ENCODE measurements at places on chromosomes 5 and 9.

GRCh38 chr9:89731262-89732182, 126.7 kb downstream of the GADD45G start:
- no peaks in the 10 kb centered on the region for H3K36me3 ChIP-seq
- no peaks in the 10 kb centered on the region for H3K27me3 ChIP-seq
- H3K4me3 ChIP-seq: no peak overlapping the region
- DNase-seq: no peak

- H3K4me1 ChIP-seq: no peaks in the 10 kb centered on the region
- H3K4me3 ChIP-seq: no peak overlapping the region
- no peak overlapping the region for H3K27ac ChIP-seq
- no peaks in the 10 kb centered on the region for H3K27me3 ChIP-seq
- no peak for DNase-seq
Observed at GRCh38 chr5:104452550-104452949, 890.0 kb upstream of the NUDT12 start.

DNA sequence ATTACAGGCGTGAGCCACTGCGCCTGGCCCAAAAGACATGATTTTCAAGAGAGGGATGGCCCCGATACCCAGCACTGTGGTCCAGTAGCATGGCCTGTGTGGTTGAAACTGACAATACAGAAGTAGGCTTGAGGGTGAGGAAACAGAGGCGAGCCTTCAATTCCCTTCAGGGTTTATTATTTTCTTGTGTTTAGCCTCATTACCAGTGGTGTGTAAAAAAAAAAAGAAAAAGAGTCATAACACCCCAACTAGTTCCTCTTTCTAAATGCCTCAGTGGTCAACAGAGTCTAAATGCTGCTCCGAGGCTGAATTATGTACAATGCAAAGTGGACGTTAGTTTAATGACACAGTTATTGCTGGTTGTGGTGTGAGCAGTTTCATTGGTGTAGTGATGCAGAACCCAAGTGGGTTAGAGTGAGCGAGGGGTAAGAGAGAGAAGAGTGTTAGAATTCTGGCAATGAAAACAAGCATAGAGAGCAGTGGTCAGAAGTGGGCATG, 58.8 kb downstream of the SNX30 start:
- H3K4me3 ChIP-seq: no peak overlapping the region
- no peaks in the 10 kb centered on the region for H3K27me3 ChIP-seq
- no peak overlapping the region for H3K27ac ChIP-seq
- no peaks in the 10 kb centered on the region for H3K36me3 ChIP-seq
- H3K4me1 ChIP-seq: no peaks in the 10 kb centered on the region

DNA sequence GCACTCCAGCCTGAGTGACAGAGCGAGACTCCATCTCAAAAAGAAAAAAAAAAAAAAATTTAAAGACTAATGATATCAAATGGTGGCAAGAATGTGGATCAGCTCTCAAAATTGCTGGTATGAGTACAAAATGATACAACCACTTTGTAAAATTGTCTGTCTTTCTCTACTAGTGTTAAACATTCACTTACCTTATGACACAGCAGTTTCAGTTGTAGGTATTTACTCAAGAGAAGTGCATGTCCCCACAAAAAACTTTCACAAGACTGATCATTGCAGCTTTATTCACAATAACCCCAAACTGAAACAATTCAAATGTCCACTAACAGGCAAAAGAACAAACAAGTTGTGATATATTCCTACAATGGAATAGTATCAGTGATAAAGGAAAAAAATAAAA, 14.7 kb upstream of the CETN3 start:
- DNase-seq: no peak
- no peak overlapping the region for H3K4me3 ChIP-seq
- H3K36me3 ChIP-seq: no peaks in the 10 kb centered on the region

GRCh38 chr5:139592289-139592688, 31.1 kb downstream of the UBE2D2 start:
- H3K27ac ChIP-seq: no peak overlapping the region
- no peaks in the 10 kb centered on the region for H3K36me3 ChIP-seq
- no peaks in the 10 kb centered on the region for H3K4me1 ChIP-seq
- no peak overlapping the region for H3K4me3 ChIP-seq

- no peak overlapping the region for H3K27ac ChIP-seq
Observed at GRCh38 chr9:16728137-16728508, 142.3 kb downstream of the BNC2 start.

GRCh38 chr5:68500813-68501212, 285.3 kb downstream of the PIK3R1 start:
- no peaks in the 10 kb centered on the region for H3K36me3 ChIP-seq
- DNase-seq: no peak
- H3K27me3 ChIP-seq: no peaks in the 10 kb centered on the region
- no peaks in the 10 kb centered on the region for H3K4me1 ChIP-seq
- H3K27ac ChIP-seq: no peak overlapping the region

All from liver (tissue), 10 donors.